ENCODE measurements at places on chromosomes 2 and 18.

DNA sequence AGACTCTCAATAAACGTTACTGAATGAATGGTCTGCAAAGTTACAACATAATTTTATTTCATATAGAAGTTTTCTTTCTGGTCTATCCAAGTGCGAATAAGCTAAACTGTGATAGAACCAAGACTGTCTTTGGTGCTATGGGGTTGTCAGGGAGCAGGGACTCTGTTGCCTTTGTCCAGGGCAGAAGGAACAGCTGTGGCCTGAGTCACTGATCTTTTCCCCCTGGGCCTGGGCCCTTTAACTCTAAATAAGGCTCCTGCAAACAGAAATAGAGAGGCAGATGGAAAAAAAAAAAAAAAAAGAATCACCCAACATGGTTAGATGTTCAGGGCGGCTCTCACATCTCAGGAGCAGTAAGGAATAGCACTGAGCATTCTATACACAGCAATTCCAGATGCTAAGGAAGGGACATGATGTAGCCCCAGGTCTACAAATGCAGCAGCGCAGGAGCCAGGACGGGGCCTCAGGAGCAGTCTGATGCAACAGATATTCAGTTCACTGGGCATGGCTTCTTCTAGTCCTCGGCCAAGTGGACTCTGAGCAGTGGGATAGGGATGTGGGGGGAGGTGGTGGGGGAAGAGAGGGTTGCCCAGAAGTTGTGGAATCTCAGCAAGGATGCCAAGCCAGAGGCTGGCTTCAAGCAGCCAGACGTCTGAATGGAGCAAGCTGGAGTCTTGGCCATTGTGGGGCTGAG lies 247.1 kb upstream of the SIX2 start:
- no peak for DNase-seq

DNA sequence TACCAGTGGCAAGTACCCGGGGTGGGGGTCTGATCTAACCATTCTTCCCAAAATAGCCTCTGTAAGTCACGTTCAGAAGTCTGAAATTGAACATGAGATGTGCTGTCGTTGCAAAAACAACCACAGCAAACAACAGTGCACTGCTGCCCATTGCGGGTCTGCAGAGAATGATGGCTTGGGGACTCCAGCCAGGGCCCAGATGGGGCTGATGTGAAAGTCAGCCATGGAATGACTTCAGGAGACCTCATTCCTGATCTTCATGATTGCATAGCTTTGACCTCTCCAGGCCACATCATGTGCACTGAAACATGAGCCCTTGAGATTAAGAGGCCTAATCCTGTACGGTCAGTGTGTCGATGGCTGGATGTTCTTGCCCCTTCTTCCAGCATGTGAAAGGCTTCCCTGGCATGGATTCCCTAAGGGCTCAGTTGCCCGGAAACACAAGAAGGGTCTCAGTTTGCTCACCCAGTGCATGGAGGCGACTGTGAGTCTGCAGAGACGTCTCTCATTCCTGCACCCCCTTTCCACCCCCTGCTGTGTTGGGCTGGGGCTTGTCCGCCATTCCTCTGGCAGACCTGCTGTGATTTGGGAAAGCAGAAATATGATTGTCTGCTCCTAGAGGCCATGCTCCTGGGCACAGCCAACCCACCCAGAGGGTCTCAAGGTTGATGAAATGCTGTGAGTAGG lies 191.6 kb downstream of the SEPTIN10 start:
- no peak for DNase-seq

- DNase-seq: no peak
Measured at GRCh38 chr2:176139661-176140512, 10.4 kb downstream of the HOXD8 start.

GRCh38 chr2:74560591-74560990 lies 6.1 kb downstream of the DOK1 start:
- no peak for DNase-seq

GRCh38 chr2:224922142-224922727 lies 120.0 kb downstream of the DOCK10 start:
- DNase-seq: no peak

DNA sequence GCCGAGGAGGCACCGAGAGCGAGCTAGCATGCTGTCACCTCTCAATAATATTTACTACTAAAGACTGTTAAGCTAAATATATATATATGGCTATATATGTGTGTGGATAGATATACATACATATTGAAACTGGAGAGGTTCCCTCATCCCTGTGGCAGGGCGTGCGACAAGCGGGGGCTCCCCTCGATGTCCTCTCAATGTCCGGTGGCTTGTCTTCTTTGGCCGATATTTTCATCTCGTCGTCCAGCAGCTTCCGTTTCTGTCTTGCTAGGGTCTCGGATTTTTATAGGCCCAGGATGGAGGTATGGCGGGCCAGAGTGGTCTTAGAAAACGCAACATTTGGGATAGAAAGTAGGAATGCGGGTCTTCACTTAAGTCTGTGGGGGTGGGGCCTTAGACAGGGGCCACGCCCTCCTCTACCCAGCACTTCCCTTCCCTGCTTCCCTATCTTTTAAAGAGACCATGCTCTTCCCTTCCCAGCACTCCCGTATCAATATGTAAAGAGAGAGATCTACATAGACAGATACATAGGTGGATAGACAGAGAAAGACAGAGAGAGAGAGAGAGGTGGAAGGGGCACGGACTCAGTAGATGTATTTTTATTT lies 866.8 kb downstream of the DSC3 start:
- no peak for DNase-seq

DNA sequence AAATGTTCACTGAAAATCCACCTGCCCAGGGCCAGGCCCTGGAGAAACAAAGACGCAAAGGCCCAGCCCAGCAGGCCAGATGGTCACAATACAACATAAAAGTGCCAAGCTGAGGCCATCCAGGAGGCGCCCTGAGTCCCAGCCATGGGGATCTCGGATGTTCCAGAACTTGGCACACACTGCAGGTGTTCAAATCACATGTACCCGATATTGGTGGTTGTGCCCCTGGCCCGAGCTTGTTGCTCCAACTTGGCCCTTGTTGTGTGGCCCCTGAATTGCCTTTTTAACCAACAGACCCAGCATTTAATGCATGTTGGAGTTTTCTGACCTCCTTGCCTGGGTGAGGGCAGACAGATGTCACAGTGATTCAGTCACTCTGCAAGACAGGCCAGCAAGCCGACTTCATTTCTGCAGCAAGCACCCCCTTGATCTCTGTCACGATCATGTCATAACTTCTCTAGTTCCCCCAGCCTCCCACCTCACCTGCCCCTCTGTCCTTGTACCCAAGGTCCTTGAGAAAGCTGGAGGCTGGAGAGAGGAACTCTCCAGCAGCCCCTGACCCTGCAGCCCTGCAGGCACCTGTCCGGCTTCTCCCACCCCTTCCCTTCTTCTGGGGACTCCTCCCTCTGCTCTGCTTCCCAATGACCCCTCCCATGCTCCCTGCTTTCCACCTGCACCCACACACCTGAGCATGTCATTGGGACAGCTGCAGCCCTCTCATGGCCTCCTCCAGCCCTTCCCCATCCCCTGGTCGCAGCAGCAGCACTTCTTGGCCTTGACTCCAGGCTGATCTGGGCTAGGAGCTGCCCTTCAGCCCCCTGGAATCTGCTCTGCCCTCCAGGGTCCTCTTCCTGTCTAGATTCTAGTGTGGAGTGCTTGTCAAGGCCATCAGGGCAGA lies 9.1 kb downstream of the NGEF start:
- no peak for DNase-seq

DNA sequence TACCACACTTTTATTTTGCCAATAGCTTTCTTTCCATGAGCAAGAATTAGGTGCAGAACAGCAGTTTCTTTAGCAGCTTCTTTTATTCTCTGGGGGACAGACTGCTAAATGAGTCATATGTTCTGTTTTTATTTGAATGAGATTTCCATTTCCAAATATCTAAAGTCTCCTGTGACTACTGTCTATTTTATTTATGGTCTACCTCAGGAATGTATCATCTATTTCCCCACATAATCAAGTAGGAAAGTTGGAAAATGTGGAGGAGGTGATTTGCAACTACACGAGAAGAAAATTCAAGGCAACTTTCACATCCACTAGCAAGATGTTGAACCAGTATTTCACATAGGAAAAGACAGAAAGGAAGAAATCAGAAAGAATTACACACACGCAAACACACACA lies 139.9 kb upstream of the MEX3C start:
- DNase-seq: peak; percentile 53

All from MCF 10A (cell line).